ENCODE measurements at places on chromosomes 11 and 22.

DNA sequence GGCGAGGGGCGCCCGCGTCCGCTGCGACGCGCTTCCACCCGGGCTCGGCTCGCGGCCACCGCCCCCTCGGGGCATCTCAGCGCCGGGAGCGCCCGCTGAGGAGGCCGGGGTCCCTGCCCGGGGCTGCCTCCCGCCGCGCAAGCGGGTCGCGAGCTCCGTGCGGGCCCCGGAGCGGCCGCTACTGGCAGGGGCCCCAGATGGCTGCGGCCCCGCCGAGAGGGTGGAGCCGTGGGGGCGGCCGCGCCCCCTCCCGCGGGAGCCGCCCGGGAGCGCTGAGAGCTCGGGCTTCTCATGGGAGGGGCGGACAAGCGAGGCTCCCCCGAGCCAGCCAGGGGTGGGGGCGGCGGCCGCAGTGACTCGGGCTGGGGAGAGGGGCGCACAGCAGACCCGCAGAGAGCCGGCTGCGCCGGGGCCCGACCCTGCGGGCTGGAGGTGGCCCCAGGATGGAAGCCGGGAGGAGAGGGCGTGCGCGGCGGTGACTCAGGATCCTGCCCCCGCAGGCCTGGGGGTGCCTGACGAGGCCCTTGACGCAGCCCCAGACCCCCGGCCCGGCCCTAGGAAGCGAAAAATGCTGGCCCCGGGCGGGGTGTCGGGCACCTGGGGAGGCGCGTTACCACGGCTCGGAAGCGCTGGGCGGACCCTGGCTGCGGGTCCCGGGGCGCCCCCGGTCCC lies 603 bp upstream of the ZFTA start:
- peak; percentile 37 for DNase-seq

DNA sequence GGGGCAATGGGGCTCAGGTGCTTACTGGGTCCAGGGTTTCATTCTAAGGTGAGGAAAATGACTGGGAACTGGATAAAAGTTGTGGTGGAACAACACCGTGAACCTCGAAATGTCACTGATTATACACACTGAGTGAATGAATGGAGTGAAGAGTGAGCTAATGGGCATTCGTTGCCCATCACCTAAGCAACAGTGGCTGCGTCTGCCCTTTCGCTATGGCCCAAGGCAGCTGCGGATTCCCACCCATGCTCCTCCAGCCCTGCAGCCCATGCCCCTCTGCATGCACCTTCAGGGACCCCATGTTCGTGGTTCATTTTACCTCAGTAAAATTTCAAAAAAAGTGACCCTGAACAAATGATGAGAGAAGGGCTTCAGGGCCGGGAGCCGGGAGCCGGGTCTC lies 196.3 kb downstream of the CTTN start:
- DNase-seq: no peak

DNA sequence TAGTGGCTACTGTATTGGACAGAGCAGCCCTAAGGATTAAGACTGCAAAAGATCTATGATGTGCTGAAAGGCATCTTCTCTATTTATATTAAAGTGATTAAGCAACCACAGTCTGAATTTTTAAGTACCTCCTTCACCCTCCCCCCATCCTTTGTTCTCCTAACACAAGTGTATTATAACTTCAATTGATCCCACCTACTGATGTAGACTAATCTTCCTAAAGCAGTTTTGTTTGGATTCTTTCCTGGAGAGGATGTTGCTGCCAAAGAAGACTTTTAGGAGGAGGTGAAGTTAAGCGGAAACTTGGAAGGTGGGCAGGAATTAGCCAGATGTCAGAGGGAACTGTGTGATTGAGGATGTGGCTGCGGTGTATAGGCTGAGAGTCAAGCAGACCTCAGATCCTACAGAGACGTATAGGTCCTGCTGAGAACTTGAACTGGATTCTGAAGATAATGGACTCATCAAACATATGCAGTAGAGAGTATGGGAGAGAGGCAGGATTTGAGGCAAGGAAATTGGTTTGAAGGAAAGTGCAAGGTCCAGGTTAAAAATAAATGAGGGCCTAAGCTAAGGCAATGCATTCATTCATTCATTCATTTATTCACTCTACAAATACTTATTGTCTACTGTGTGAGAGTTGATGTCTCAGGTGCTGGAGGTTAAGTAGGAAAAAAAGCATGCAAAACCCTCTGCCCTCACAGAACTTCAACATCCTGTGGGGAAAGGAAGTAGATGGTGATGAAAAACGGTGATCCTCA lies 5.2 kb upstream of the RASSF10 start:
- DNase-seq: no peak

DNA sequence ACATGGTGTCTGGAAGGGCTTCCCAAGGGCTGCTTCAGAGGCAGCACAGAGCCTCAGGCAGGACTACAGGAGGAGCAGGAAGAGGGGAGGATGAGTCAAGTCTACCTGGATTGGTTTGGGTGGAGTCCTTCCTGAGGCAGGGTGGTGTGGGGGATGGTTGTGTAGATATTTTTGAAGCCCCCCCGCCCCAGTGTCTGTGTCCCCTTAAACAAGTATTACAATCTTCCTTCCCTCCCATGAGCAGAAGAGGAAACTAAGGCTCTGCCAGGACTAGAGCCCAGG lies 34.7 kb upstream of the FCHSD2 start:
- no peak for DNase-seq

DNA sequence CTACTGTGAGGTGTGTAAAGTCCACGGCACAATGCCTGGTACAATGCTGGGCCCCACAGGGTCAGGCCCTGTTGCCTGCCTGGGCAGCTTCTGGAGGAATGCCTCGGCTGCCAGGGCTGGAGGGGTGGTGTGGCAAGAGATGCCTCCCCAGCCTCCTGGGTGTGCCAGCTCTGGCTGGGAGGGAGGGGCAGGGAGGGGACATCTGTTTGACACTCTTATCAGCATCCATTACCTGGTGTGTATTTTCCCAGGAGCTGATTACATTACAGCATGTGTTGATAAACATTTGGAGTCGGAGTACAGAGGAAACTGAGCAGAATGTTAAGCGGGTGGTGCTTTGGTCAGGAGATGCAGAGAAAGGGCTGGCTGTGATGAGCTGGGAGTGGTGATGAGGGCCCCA lies 11.0 kb upstream of the NECTIN1 start:
- no peak for DNase-seq

All from tongue (tissue), 3 donors.